Type B pancreatic cell (in vitro differentiated cells): ENCODE measurements at places on chromosomes 13 and 19. TPM values are rescaled to one million over a fixed set of nuclear protein-coding genes. Genes with fewer than 3 reads are reported as not detected.

HS6ST3 gene
- 4.2 and 4.7 TPM in 2 replicates for total RNA-seq

MBD3L2 gene
- not detected in 2 replicates for total RNA-seq

CYP4F8 gene
- total RNA-seq: not detected in 2 replicates

KLK11 gene
- total RNA-seq: 1.3 and 1.4 TPM in 2 replicates

CLEC4G gene
- total RNA-seq: not detected in 2 replicates

GPR4 gene
- not detected in 2 replicates for total RNA-seq

ZNF560 gene
- 0.10 TPM in 1 of 2 replicates, not detected in the other for total RNA-seq

- no peak overlapping the region for H3K27ac ChIP-seq
- H3K4me3 ChIP-seq: no peak overlapping the region
- peaks cover 59% of the 10 kb centered on the region for H3K27me3 ChIP-seq
- H3K36me3 ChIP-seq: peaks cover 3% of the 10 kb centered on the region
- no peak for DNase-seq
Observed at GRCh38 chr13:27933580-27934328, 14.0 kb downstream of the PDX1 start.

GRCh38 chr13:39244561-39245230 is 206.4 kb downstream of the NHLRC3 start:
- peaks cover 9% of the 10 kb centered on the region for H3K4me1 ChIP-seq
- H3K27ac ChIP-seq: no peak overlapping the region
- DNase-seq: no peak
- H3K27me3 ChIP-seq: no peaks in the 10 kb centered on the region
- no peaks in the 10 kb centered on the region for H3K36me3 ChIP-seq
- no peak overlapping the region for H3K4me3 ChIP-seq

DNA sequence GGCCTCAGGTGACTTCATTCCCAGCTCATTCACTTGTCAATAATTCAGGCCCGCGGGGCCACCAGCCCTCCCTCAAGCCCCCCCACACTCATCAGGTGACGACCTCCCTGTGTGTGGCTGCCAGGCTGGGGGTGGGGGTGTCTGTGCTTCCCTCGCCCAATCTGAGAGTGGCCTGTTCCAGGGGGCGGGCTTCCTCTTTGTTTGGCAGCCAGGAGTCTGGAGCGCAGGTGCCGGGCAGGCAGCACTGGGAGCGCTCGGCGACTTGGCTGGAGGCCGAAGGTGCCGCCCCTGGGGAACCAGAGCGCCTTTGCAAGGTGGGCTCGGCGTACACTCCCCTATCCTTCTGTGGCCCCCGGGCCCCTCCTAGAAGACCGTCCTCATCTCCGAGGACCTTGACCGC is 5.4 kb upstream of the ZNF98 start:
- no peak overlapping the region for H3K27ac ChIP-seq
- DNase-seq: no peak
- H3K36me3 ChIP-seq: no peaks in the 10 kb centered on the region
- H3K4me1 ChIP-seq: no peaks in the 10 kb centered on the region

DNA sequence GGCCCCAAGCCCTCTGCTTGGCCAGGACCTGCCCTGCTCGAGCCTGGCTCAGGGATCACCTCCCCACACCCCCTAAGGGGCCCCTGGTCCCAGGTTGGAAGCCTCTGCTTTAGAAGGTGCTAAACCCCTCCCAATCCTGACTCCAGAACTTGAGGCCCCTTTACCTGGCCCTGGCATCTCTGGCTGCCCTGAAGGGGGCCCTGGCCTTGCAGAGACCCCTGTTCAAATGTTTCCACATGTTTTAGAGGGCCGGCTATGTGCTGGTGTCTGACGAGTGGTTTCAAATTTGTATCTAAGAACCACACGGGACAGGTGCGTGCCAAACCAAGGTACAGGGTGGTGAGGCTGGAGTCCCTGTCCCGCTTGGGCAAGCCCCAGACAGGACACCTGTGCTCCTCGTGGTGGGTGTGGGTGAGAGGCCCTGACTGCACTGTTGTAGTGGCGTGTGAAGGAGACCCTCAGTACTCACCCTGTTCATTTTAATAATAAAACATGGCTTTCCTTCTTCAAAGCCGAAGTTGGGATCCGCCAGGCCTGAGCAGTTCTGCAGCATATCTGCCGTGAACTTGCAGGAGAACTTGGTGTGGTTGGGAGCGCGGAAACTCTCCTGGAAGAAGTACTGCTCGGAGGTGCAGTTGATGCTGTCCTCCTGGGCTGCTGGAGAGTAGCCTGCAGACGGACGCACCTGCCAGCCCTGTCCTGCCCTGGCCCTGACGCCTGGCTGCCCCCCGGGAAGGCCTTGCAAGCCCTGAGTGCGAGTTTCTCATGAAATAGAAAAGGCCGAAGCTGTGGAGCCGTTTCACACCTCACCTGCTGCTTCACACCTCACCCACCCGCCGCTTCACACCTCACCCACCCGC is 5.4 kb downstream of the ATP4B start:
- H3K4me1 ChIP-seq: peaks cover 9% of the 10 kb centered on the region
- H3K27ac ChIP-seq: no peak overlapping the region
- no peaks in the 10 kb centered on the region for H3K36me3 ChIP-seq
- no peaks in the 10 kb centered on the region for H3K27me3 ChIP-seq
- peak; percentile 57 for DNase-seq

DNA sequence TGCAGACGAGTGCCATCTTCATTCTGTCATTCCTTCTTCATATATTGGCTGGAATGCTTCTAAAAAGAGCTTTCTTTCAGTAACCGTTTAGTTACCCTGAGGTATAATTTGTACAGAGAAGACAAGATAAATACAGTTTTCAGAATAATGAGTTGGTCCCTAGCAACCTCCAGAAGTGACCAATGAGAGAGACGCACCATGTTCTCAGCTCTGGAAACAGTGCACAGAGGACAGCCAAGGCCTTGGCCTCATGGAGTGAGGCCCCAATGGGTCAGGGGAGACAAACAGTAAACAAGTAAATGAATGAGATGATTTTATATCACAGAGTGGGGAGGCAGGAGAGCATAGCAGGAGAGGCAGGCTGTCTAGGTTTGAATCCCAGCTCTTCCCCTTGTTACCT is 90.7 kb downstream of the DPF1 start:
- DNase-seq: no peak
- H3K4me3 ChIP-seq: no peak overlapping the region
- peaks cover 16% of the 10 kb centered on the region for H3K4me1 ChIP-seq
- no peaks in the 10 kb centered on the region for H3K27me3 ChIP-seq

- no peak for DNase-seq
- H3K27me3 ChIP-seq: no peaks in the 10 kb centered on the region
- no peak overlapping the region for H3K4me3 ChIP-seq
- no peaks in the 10 kb centered on the region for H3K36me3 ChIP-seq
- H3K27ac ChIP-seq: no peak overlapping the region
- peaks cover 28% of the 10 kb centered on the region for H3K4me1 ChIP-seq
Observed at GRCh38 chr13:91135968-91136367, 211.5 kb upstream of the MIR17HG start.

- no peak for DNase-seq
- no peak overlapping the region for H3K4me3 ChIP-seq
- H3K27ac ChIP-seq: no peak overlapping the region
- no peaks in the 10 kb centered on the region for H3K36me3 ChIP-seq
Observed at GRCh38 chr13:65915195-65915594, 1314.9 kb downstream of the PCDH9 start.

- H3K36me3 ChIP-seq: no peaks in the 10 kb centered on the region
- no peaks in the 10 kb centered on the region for H3K27me3 ChIP-seq
- H3K4me1 ChIP-seq: peaks cover 13% of the 10 kb centered on the region
- DNase-seq: no peak
- H3K4me3 ChIP-seq: no peak overlapping the region
- H3K27ac ChIP-seq: no peak overlapping the region
Observed at GRCh38 chr13:84649853-84650252, 767.6 kb upstream of the SLITRK1 start.

DNA sequence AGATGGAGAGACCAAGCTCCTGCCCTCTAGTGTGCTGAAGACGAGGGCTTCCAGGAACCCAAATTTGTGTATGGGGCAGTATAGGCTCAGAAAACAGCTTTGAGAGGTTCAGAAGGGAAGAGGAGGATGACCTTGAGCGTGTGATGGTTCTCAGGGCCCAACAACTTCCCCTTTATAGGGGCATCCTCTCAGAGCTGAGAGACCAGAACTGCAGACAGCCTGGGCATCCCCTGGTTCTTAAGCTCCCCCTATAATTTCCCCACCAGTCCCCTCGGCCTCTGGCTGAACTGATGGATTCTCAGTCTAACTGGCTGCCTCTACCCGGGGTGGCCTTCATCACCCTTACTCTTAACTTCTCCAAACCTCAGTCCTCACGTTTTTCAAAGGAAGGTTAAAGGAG is 167.5 kb downstream of the URI1 start:
- H3K4me1 ChIP-seq: peaks cover 8% of the 10 kb centered on the region
- no peak overlapping the region for H3K27ac ChIP-seq
- no peaks in the 10 kb centered on the region for H3K36me3 ChIP-seq
- DNase-seq: no peak
- H3K27me3 ChIP-seq: peaks cover 5% of the 10 kb centered on the region

GRCh38 chr13:96834626-96835025 is 159.7 kb downstream of the OXGR1 start:
- no peak for DNase-seq
- no peaks in the 10 kb centered on the region for H3K36me3 ChIP-seq
- H3K27ac ChIP-seq: no peak overlapping the region
- peaks cover 4% of the 10 kb centered on the region for H3K4me1 ChIP-seq
- no peak overlapping the region for H3K4me3 ChIP-seq
- no peaks in the 10 kb centered on the region for H3K27me3 ChIP-seq

GRCh38 chr13:22594041-22594440 is 586.7 kb upstream of the SGCG start:
- no peak overlapping the region for H3K27ac ChIP-seq
- H3K27me3 ChIP-seq: no peaks in the 10 kb centered on the region
- H3K36me3 ChIP-seq: no peaks in the 10 kb centered on the region
- no peak overlapping the region for H3K4me3 ChIP-seq
- no peak for DNase-seq
- H3K4me1 ChIP-seq: peaks cover 8% of the 10 kb centered on the region

- peaks cover 23% of the 10 kb centered on the region for H3K4me1 ChIP-seq
- no peak overlapping the region for H3K27ac ChIP-seq
- DNase-seq: no peak
- H3K27me3 ChIP-seq: no peaks in the 10 kb centered on the region
- no peak overlapping the region for H3K4me3 ChIP-seq
- peaks cover 25% of the 10 kb centered on the region for H3K36me3 ChIP-seq
Observed at GRCh38 chr19:46887240-46887782, 26.5 kb downstream of the ARHGAP35 start.

- H3K27me3 ChIP-seq: peaks cover 4% of the 10 kb centered on the region
- peak overlapping the region; percentile 48 for H3K4me3 ChIP-seq
- DNase-seq: no peak
- H3K27ac ChIP-seq: peak overlapping the region; percentile 88
Observed at GRCh38 chr13:97113231-97114001, 108.7 kb upstream of the MBNL2 start.

DNA sequence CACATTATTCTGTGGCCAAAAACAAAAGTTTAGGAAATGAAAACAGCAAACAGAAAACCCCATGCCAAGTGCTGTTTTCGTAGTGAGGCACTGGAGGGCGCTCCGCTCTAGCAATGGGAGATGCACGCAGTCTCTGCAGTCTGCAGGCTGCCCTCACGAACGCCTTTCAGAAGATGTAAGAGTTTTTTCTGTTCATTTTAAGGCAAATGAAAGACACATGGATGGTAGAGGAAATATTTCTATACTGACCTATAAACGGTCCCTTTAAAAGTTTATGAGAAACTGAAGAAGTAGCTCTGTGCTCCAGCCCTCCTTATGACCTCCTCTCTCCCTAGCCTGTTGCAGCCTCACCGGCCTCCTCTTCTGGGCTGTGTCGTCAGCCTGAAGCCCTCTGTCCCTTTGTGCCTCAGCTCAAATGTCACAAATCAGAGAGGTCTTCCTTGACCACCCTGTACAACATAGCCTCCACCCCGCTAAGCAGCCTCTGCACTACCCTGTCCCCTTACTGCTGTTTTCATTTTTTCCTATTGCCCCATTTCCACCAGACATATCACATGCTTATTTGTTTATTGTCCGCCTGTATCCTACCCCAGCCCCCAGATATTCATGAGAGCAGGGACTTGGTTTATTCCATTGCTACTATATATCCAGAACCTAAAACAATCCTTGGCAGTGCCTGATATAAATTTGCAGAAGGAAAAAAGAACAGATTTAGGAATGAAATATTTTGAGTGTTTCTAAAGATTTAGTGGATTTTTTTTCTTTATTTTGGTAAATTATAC is 116.4 kb downstream of the TM9SF2 start:
- H3K4me3 ChIP-seq: peak overlapping the region; percentile 41
- H3K36me3 ChIP-seq: no peaks in the 10 kb centered on the region
- H3K27me3 ChIP-seq: no peaks in the 10 kb centered on the region
- H3K4me1 ChIP-seq: peaks cover 25% of the 10 kb centered on the region

DNA sequence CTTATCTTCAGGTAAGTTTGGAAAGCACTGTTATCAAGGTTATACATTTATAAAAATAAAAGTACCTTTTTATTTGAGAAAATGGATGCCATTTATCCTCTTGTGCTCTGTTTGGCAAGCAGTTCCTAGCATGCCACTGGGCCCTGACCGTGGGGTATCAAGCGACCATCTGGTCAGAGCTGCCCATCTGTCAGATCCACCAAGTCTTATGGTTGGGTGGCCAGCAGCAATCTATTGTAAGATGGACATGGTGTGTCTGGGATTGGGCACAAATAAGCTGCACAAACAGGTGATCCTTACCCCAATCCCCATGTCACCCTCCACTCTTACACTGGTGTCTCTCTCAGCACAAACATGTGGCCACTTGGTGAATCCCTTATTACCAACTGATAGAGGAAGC is 178.5 kb downstream of the DLEU7 start:
- H3K27ac ChIP-seq: no peak overlapping the region
- no peak overlapping the region for H3K4me3 ChIP-seq
- no peaks in the 10 kb centered on the region for H3K36me3 ChIP-seq
- H3K4me1 ChIP-seq: peaks cover 4% of the 10 kb centered on the region
- DNase-seq: no peak
- H3K27me3 ChIP-seq: no peaks in the 10 kb centered on the region

DNA sequence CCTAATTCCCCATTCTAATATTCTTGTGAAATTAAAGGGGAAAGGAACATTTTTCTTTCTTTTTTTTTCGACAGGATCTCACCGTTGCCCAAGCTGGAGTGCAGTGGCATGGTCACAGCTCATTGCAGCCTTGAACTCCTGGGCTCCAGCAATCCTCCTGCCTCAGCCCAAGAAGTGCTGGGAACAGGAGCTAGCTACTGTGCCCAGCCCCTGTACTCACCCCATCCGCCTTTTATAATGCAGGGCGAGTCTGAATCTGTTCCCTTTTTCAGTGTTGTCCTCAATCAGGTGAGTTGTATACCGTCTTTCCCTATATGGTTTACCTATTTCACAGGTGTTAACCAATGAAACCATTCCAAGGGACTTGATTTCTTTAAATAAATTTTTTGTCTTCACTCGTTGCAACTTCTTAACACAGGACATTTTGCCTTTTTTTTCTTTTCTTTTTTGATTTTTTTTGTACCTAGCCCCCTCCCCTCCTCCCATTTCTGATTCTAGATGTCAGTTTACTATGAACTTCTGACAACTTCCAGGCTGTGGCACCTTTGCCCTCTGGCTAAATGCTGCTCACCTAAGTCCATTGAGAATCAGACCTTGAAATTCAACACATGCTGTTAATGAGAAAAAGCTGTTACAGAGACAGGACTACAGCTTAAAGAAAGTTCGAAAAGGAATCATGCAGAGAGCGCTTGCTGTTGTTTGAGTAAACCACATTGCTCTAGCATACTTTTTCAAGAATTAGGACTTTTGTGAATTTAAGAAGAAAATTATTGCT is 562.1 kb upstream of the KLF12 start:
- DNase-seq: no peak
- H3K4me1 ChIP-seq: peaks cover 11% of the 10 kb centered on the region
- H3K36me3 ChIP-seq: no peaks in the 10 kb centered on the region
- no peaks in the 10 kb centered on the region for H3K27me3 ChIP-seq
